ENCODE measurements at places on chromosomes 5 and 9.

DNA sequence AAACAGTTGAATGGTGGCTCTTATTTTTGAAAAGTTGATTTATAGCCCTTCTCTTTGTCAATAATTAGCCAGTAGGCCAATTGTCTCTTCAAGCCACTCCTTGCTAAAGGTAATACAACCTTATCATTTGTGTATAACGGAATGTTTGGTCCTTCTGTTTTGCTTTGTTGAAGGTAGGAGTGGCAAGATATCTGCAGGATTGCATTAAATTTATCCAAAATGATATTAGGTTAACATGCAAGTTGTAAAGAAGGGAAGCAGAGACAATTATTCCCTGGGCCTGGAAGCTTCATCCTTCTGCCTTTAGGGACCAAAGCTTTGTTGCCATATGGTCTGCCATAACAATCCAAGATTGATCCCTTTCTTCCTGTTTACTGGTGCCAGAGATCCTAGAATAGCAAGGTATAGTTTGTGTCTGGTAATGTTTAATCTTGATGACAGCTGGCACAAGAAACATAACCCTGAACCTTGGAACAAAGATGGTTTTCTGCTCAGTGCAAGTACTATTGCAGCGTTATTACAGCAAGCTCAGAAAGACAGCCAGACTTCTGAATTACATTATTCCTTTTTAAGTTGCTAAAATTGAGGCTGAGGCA lies 15.5 kb upstream of the FSD1L start:
- no peak for DNase-seq

DNA sequence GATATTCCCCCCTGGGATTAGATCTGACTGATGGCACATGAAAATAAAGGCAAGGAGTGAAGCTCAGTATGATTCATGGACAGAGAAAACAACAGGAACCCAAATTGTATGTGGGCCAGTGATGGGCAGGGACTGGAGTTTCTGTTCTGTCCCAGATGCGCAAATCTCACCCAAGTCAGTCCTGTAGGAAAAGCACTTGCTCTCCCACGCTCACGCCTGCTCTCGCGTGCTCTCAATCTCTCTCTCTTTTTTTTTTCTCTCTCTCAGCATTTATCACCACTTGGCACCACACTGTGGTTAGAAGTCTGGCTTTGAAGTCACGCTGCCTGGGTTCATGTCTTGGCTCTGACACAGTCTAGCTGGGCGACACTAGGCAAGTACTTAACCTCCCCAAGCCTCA lies 106.5 kb upstream of the LRRTM2 start:
- no peak for DNase-seq

GRCh38 chr5:156103155-156103885 lies 223.6 kb upstream of the SGCD start:
- DNase-seq: no peak

DNA sequence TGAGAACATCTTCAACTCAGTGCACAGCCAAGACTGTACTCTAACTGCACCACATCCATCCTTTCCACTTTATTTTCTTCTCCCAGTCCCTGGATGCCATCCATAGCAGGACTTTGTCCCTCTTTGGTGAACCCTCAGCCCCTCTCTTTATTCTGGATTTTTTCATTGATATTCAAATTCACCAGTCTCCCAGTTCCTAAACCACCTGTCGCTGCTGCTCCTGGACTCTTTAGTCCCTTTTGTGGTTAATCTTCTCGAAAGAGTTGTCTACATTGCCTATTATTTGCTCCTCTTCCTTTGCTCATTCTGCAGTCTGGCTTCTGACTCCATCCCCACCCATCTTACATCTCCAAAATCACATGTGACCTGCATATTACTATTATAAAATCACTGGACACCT lies 59.4 kb upstream of the ZSWIM6 start:
- DNase-seq: no peak

DNA sequence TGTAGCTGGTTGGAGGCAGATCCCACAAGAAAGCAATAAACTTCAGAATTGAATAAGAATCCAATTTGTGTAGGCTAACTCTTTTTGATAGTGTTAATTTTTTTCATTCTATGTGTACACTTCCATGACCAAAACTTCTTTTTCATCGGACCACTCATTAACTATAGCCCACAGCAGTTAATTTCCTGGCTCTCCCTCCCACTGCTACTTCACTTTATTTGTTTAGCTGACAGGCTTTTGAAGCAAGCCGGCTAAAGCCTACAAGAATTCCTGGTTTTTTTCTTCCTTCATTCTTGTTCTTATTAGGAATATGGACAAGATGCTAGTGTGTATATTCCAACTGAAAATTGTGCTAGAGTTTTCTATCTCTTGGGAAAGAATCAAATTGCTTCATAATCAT lies 329.2 kb upstream of the CCNH start:
- DNase-seq: no peak

DNA sequence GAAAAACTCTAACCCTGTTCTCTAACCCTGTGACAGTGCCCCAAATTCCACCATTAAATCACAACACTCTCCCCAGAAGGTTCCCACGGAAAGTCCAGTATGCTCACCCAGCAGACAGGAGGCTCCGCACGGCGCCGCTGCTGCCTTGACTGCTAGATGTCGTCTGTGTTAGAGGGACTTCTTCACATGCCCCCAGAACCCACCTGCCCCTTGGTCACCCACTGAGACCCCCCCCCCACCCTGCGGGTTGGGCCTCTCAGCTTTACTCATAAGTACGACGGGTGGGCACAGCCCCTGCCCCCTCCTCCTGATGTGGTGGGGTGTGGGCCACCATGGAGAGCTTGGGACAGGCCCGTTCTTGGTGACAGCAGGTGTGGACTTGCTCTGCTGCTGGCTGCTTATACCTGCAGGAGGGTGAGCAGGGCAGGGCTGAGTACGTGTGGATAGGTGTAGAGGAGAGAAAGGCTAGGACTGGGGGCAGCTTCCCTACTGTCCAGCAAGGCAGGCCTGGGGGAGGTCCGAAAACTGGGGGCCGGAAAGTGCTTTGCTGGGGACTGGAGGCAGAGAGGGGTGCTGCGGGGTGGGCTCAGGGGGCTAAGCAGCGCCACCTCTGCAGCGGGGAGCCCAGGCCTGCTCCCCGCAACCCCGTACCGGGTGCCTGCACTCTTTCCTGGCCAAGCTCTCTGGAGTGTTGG lies 57.5 kb upstream of the OLFM1 start:
- DNase-seq: no peak

DNA sequence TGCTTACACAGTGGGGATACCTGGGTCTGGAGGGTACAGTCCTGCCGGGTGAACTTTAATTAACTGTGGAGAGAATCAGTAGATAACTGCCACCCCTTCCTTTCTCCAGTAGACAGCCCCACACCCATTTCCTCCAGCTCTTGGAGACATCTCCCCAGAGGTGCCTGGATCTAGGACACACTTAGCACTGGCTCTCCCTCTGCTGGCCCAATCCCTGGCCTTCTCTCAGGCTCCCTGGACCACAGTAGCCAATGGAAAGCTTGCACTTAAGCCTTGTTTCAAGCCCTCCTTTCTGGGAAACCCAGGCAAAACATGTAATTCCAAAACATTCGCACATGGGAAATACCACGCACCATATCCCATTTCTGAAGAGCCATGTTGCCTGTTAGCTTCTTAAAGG lies 169.2 kb upstream of the GAS1 start:
- DNase-seq: no peak

DNA sequence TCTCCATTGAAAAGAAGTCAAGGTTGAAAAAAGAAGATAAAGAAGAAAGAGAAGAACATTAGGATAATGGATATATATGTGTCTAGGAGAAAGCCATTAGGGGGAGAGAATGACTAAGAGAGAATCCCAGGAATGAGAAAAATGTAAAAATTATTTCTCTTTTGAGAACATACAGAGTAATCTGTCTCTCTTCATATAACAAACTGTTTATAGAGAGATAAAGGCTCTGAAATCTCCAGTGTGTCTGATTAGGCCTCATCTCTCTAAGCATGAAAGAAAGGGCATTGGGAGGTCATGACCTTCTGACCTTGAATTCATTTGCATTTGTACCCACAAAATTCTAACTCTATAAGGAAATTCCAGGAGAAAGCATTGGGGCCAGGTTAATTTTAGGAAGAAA lies 3.5 kb upstream of the MPDZ start:
- no peak for DNase-seq

DNA sequence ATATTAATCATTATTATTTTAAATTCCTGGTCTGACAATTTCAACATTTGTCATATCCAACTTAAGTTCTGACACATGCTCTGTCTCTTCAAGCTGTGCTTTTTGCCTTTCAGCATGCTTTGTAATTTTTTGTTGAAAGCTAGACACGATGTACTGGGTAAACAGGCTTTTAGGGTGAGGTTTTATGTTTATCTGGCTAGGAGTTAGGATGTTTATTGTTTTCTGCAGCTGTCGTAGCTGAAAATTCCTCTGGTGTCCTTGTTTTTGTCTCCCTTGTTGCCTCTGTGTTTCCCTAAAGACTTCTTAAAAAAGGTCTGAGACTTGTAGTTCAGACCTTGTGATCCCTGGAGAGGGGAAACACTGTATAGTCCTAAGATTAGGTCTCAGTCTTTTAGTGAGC lies 20.6 kb downstream of the TUT7 start:
- DNase-seq: no peak

GRCh38 chr9:77966718-77967117 lies 64.9 kb downstream of the GNAQ start:
- DNase-seq: no peak

- DNase-seq: no peak
These were observed 220.6 kb downstream of the CTNND2 start for GRCh38 chr5:11683666-11684065.

- DNase-seq: no peak
These were observed 40.9 kb downstream of the CPEB4 start for GRCh38 chr5:173928871-173929574.

DNA sequence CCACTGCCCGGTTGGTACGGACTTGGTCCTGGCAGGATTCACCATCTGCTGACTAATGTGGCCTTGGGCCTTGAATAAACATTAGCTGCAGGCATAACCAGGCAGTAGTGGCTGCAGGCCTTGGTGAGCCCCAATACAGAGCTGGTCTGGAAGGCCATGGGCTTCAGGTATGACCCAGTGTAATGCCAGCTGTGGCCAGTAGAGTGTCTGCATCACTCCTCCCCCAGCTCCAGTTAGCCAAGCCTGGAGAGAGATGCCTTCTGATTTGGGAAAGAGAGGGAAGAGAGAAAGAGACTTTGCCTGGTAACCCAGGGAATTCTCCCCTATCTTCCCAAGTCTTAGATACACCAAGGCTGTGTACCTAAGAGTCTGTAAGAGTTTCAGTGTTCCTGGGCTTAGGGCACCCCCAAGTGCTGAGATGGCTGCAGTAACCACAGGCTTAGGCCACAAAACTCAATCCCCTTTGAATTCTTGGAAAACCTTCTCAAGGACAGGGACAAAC lies 5.6 kb upstream of the C5 start:
- DNase-seq: no peak

GRCh38 chr5:113204525-113205161 lies 228.0 kb downstream of the DCP2 start:
- DNase-seq: no peak

GRCh38 chr5:72628771-72629371 lies 121.7 kb upstream of the ZNF366 start:
- no peak for DNase-seq

GRCh38 chr9:26163931-26164330 lies 485.7 kb upstream of the TUSC1 start:
- DNase-seq: no peak

- no peak for DNase-seq
These were observed 540.1 kb downstream of the EBF1 start for GRCh38 chr5:158559643-158560042.

DNA sequence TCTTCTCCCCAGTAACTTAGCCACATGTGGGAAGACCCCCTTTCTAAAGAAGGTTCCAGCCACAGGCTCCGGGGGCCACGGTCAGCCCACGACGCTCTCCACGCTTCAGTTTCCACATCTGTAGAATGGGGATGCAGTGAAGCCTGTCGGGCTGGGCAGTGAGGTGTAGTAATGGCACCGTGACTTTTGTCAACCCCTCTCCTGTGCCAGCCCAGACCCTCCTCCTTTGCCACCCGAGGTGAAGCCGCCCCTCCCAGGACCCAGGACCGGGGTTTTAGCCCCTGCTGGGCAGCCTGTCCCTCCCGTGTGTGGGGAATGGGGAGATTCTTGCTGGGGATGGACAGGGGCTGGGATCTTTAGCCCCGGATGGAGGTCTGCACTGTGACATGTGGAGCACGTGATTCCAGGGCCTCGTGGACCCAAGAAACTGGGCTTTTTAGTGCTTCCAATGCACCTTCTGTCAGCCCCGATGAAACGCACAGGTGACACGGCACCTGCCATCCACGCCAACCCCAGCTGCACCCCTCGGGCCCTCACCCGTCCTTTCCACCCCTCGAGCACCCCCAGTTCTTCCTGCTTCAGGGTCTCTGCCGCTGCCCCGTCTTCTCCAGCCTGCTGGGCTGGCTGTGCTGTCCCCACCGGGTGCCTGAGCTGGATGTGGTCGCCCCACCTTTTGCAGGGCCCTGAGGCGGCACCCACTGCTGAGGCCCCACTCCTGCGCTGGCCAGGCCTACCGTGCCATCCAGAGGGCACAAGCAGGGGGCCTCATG lies 13.4 kb upstream of the RNU6ATAC start:
- no peak for DNase-seq

GRCh38 chr5:170761048-170761707 lies 22.3 kb upstream of the GABRP start:
- no peak for DNase-seq

DNA sequence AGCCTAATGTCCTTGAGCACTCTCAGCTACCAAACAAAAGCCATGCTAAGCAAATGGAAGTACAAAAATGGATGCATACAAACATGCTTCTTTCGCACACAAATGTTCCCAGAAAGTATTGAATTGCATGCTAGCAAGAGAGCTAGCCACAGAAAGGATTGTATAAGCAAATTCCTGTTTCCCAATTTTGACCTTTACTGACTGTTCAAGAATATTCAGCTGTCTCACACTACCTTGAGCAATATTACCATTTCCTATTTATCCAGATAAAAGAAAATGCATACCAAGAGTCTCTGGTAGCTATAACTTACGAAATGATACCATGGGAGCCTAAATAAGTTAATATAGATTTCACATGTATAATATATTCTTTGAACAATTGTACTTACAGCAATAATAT lies 264.6 kb downstream of the TMEM167A start:
- no peak for DNase-seq

DNA sequence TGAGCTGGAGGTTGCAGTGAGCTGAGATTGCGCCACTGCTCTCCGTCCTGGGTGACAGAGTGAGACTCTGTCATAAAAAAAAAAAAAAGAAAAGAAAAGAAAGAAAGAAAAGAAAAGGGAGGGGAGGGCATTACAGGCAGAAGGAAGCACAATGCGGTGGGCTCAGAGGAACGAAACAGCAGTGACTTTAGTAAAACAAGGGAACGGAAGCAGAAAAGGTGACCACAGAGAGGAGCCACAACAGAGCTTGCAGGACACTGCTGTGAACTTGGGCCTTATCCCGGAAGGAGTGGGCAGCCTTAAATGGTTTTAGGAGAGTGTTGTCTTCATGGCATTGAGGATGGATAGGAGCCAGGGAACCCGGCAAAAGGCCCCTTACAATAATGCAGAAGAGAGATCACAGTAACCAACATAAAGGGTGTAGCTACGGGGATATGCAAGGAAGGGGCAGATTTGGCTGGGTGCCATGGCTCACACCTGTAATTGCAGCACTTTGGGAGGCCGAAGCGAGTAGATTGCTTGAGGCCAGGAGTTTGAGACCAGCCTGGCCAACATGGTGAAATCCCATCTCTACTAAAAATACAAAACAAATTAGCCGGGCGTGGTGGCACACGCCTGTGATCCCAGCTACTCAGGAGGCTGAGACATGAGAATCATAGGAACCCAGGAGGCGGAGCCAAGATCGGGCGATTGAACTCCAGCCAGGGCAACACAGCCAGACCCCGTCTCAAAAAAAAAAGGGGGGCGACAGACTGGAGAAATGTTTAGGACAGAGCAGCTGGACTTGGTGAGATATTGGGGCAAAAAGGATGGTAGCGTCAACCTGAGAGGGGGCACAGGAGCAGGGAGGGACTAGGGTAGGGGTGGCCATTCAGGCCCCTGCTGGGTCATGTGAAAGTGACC lies 83.9 kb upstream of the ZBTB43 start:
- no peak for DNase-seq
